ENCODE measurements at places on chromosomes 2 and 18.

DNA sequence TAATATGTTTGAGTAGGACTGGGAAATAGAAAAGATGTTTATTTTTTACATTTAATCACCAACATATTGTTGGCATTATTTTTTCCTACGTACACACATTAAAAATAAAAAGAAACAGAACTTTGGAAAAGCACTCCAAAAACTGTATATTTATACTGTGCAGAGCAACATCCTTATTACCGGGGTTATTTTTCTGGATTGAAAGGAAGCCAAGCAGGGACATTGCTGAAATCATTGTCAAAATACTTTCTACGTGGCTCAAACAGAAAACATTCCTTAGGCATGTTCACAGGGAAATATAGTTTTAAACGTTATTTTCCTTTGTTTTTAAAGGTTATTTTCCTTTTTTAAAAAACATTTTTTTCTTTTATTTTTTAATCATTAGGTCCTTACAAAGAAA, 315.0 kb upstream of the SMIM21 start:
- DNase-seq: no peak

DNA sequence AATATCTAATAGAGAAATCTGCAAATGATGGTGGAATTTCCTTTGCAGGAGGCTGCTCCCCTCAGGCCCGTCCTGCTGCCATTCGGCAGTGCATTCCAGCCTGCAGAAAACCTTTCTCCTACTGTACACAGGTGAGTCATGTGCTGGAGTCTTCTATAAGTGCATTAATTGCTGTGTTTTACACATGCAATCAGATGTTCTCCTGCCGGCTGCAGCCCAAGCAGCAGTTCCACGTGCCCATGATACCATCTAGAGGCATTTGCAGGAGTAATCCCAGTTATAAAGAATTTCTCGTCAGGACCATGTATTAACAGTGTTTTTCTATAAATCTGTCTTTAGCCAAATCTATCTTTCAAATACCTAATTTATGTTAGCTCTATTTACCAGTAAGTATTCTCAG, 304.7 kb upstream of the HNMT start:
- DNase-seq: no peak

DNA sequence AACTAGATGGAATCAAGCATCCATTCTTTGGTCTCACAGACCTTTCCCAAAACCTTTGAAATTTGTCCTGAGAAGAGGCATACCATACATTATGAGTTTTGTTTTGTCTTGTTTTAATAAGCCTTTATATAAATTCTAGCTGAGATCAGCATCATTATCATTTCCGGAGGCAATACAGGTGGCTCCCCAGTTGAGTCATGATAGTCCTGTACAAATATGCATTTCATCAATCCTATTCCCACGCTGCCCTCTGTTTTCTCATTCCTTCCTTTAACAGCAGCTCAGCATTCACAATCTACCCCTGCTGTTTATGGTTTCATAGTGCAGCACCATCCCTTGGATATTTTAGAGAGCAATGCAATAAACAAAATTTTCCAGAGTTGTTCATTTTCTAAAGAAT, 216.7 kb downstream of the TXNL1 start:
- DNase-seq: no peak

GRCh38 chr2:6526093-6526824, 339.4 kb downstream of the CMPK2 start:
- no peak for DNase-seq

GRCh38 chr18:7757175-7757574, 190.1 kb downstream of the PTPRM start:
- DNase-seq: no peak

GRCh38 chr2:62660087-62660486, 45.4 kb upstream of the EHBP1 start:
- no peak for DNase-seq

Measured in lower leg skin (tissue), 4 donors.